ENCODE measurements at places on chromosomes 2 and 18.

- DNase-seq, result no peak
Measured at GRCh38 chr18:53790786-53791185, 433.7 kb downstream of the MBD2 start.

GRCh38 chr2:218927876-218928275 lies 31.6 kb upstream of the CDK5R2 start:
- DNase-seq, result no peak

GRCh38 chr2:227214622-227215041 lies 50.2 kb downstream of the COL4A3 start:
- DNase-seq, result no peak

GRCh38 chr2:108220191-108220590 lies 19.6 kb upstream of the SULT1C3 start:
- DNase-seq, result no peak

DNA sequence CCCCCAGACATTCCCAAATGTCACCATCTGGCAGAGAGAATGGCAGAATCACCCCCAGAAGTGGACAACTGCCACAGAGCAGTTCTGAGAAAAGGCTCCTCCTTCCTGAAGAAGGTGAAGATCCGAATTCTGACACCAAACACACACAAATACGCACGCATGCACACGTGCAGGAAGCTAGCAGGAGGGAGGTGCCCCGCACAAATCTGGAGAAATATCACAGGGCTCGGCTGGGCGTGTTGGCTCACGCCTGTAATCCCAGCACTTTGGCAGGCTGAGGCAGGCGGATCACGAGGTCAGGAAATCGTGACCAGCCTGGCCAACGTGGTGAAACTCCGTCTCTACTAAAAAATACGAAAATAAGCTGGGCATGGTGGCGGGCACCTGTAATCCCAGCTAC lies 38.5 kb upstream of the ATG16L1 start:
- no peak for DNase-seq

DNA sequence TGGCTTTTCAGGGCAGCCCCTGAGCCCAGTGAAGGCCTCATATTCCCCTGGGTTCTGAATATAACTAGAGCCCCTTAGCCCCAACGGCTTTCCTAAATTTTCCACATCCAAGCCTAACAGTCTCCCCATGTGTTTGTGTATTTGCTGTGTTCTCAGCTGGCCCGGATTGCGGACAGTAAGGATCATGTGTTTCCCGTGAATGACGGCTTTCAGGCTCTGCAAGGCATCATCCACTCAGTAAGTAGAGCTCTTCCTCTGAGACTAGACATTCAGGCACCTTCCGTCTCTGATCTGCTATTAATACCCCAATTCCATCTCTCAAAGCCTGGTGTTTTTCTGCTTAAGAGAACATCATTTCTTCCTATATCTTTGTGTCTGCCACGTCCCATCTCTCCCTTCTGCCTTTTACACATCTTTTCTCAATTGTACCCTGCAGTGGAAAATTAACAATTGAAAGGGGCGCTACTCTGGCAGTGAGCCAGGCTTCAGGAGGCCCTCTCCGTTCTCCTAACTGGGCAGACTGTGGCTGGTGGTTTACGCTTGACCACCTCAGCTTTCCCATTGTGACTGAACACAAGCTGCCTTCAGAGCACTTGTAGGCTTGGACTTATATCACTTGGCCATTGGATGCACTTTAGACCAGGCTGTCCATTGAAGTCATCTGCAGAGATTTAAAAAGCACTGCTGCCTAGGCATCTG lies 64.4 kb downstream of the ANTXR1 start:
- no peak for DNase-seq

DNA sequence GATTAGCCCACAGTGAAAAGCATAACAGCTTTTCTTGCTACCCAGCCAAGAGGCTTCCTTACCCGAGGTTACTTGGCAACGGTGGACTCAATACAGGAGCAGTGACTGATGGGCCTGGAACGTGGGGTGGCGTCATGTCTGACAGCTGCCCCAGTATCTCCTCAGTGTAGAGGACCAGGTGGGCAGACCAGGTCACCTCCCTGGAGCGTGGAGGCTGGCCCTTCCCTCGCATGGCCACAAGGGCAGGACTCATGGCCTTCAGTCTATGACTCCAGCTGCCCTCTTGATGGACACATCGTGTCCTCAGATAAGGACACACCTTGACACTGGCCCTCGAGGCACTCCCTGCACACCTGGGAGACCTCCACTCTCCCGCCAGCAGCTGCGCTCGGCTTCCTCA lies 6.4 kb downstream of the ASPRV1 start:
- peak; percentile 57 for DNase-seq

GRCh38 chr2:159684796-159685195 lies 27.5 kb upstream of the MARCHF7 start:
- DNase-seq, result no peak

DNA sequence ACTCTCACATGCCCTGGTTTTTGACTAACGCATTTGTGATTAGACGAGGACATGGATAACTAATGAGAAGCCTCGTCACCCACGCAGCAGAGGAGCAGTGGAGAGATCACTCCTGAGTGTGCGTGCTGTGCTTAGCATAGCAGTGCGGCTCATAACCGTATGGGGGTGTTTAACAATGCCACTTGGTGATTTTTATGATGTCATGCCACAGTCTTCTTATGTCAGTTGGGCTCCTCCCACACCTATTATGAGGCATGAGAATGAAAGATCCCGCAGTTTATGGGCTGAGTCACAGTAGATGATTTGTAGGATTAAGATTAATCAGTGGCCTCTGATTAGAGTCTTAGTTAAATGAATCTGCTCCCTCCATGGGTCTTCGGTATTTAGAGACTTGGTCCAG lies 2.5 kb upstream of the SMIM21 start:
- no peak for DNase-seq

GRCh38 chr18:79620576-79621165 lies 58.9 kb upstream of the CTDP1 start:
- DNase-seq, result no peak

- DNase-seq, result no peak
Measured at GRCh38 chr2:55146263-55146662, 85.8 kb downstream of the CLHC1 start.

GRCh38 chr2:106282462-106283170 lies 88.5 kb upstream of the UXS1 start:
- DNase-seq, result no peak

- no peak for DNase-seq
Measured at GRCh38 chr18:60146220-60146960, 226.2 kb downstream of the MC4R start.

GRCh38 chr2:204898928-204899640 lies 353.8 kb downstream of the PARD3B start:
- DNase-seq, result no peak

DNA sequence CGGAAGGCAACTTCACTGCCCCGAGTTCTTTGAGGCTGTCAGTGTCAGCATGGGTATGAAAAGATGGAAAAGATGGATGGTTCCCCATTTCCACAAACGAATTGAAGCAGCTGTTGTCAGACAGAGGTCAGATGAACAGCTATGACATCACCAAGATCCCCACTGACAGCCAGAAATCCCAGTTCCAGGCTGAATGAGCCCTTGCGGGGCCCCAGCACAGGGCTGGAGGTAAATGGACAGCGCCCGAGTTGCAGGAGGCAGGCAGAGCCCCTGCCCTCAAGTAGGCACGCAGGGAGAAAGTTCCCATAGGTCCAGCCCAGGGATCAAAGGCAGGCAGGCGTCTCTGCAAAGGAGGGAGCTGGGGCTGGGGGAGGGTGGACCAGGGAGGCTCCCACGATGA lies 169.5 kb upstream of the AGAP1 start:
- no peak for DNase-seq

DNA sequence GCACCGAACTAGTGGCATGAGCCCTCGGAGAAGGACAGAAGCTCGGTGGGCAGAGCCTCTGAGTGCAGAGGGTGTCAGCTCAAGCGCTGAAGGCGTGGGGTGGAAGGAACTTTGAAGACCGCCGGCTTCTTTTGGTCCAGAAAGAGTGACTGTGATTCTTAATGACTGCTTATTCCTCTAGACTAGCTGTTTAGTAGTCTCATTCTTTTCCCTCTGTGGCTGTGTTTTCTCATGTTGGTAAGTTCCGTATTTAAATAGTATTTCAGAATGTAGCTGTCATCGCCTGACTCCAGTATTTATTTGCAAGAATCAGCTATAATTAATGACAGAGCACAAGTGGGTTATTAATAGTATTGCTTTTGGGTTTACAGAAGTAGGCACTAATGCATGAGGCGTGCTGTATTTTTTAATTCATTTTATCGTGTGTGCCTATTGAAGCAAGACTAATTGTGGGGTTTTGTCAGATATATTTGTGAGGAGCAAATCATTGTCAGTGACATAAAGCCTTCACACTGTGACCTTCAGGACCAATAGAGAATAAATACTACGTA lies 80.8 kb upstream of the NFATC1 start:
- DNase-seq, result no peak

- peak; percentile 56 for DNase-seq
Measured at GRCh38 chr2:144240656-144241339, 279.1 kb downstream of the ZEB2 start.

DNA sequence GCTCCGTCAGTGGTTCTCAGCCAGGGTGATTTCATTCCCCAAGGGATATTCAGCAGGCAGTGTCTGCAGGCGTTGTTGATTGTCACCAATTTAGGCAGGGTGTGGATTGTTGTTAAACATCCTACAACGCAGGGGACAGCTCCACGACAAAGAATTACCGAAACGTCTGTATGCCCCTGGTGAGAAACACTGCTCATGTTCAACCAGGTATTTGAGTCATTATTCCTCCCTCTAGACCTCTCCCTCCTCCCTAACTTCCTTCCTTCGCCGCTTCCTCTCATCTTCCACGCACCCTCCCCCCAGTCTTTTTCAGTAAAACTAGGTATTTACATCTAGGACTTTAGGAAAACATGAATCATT lies 50.8 kb downstream of the NCK2 start:
- DNase-seq, result no peak

- DNase-seq, result no peak
Measured at GRCh38 chr18:47710451-47710850, 220.0 kb downstream of the SMAD2 start.

GRCh38 chr2:228839421-228839876 lies 431.6 kb downstream of the PID1 start:
- no peak for DNase-seq

GRCh38 chr2:78068808-78069207 lies 546.6 kb upstream of the LRRTM4 start:
- no peak for DNase-seq

DNA sequence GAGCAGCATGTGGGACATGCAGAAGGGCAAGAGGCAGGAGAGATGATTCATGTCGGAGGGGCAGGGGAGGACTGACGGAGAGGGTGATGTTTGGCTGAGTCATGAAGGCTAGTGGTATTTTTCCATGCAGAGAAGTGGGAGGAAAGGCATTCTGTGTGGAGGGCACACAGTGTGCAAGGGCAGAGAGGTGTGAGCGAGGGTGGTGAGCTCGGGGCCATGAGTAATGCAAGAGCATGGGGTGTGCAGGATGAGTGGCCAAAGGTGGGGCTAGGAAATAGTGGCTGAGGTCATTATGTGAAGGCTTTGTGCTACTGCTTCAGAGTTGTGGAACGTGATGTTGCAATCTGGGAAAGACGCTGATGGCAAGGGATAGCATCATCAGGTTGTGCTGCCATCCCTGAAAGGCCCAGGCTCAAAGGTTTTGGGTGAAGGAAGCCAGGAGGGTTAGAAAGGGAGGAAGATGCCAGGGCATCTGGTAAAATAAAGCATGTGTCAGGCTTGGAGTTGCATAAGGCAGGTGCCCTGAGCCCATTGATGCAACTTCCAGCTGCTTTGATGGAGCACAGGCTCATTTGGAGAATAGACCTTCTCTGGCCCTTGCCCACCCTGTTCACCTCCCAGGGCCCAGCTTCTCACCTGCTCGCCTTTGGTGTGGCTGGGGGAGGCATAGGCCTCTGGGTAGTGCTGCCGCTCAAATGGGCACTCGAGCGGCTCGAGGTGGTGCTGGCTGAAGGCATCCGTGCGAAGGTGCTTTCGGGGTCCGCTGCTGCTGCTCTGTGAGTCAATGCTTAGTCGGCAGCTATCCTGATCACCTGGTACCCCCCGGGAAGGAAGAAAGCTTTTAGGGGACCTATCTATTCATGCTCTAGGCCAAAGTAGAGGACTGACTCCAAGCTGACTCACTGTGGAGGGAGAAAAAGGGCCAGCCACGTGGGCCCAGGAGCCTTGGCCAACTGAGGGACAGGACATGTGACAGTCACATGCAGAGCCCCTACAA lies 37.5 kb downstream of the PAX8 start:
- DNase-seq, result peak; percentile 99

DNA sequence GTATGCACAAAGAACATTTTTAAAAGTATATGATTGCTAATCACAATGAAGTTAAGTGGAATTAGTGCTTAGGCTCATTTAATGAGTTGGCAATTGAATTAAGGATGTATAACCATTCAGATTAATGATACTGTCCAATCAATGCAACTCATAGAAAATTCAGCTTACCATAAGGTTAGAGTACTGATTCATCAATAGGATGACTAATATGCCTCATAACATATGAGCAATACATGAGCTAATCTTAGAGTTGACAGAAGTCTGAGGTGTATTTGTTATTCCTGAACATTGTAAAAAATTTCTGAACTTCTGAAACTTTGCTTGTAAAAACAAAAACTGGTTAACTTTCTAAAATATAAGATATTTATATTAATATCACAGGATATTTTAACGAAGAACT lies 118.3 kb upstream of the NETO1 start:
- no peak for DNase-seq

GRCh38 chr18:46031741-46032140 lies 40.3 kb downstream of the PSTPIP2 start:
- DNase-seq, result no peak

DNA sequence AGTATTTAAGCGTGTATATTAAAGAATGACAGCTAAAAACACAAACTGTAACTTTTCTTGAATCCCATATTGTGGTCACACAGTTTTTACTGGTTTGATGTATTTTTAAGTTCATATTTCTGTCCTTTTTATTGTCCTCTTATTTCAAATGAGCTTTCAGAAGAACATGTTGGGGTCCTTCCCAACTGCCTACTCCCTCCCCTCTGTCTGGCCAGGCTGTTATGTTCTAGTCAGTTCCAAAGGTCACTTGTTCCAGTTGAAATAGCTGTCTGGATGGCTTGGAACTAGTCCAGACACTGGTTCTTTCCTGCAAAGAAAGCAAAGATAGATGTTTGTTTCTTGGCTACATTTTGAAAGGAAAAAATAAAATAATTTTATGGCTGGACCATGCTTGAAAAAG lies 306.9 kb downstream of the GULP1 start:
- no peak for DNase-seq

DNA sequence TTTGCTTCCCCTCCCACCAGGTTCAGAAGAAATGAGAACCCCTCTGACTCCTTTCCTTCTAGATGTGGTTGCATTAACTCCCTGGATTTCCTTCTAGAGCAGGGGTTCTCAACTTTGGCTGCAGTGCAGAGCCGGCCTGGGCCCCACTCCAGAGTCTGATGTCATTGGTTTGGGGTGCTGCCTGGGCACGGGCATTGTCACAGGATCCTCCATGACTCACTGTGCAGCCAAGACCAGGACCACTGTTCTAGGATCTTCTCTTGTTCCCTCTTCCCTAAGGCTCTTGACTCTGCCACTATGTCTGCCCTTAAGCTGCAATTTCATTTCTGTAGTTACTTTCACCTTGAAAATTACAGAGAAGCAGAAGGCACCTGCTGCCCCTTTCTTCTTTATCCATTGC lies 31.8 kb downstream of the TBC1D8 start:
- peak; percentile 16 for DNase-seq
